ENCODE measurements at places on chromosomes 2 and 18.

GRCh38 chr2:232235716-232236115 lies 142.8 kb upstream of the ALPP start:
- DNase-seq: no peak

DNA sequence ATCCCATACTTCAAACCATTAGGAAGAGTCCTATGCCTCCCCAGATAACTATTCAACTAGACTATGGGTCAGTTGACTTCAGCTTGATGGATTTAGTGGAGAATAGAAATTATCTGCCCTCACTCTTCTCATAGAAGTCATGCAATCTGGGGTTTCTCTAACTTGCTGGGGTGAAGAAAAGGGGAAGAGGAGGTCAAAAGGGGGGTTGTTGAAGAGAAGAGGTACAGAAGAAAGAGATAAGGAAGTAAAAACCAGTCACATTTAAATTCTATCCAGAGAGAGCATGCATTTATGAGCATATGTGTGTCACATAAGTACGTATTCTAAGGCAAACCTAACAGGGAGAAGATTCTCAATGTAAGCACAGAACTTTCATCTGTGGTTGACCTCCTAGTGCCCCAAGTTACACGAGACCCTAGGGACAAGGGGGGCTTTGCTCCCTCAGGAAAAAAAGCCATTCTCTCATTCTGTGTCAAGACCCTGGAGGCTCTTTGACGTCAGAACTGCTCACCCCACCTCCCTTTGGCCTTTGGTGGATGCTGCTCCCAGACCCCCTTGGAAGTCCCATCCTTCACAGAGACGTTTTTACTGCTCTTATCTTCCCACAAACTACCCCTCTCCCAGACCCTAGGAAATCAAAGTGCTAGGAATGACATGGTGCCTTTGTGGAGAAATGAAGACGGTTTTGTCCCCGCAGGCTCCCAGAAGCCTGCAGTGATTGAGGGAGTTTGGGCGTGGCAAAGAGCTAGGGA lies 236.8 kb upstream of the TNP1 start:
- DNase-seq: no peak

GRCh38 chr18:48705531-48705930 lies 166.7 kb downstream of the CTIF start:
- DNase-seq: no peak

GRCh38 chr2:211981451-211981850 lies 557.2 kb downstream of the ERBB4 start:
- DNase-seq: no peak

GRCh38 chr2:16275131-16275530 lies 334.8 kb downstream of the MYCN start:
- DNase-seq: no peak

GRCh38 chr2:177246000-177246399 lies 18.5 kb downstream of the NFE2L2 start:
- DNase-seq: no peak

DNA sequence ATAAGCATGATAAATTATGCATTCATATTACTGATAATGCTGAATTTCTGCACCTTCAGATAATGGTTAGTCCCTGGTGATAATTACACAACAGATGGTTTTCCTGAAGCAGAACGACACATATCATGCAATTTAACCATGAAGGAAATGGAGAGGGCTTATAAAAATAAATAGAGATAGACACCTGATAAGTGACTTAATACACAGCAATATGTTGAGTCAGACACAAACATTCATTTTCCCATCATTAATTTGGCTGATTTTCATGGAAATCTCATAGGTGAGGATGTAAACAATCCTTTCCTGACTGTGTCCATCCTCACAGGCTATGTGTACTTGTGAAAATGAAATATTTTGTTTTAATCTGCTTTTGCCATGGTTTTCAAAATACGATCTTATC lies 36.9 kb upstream of the DSEL start:
- DNase-seq: no peak

DNA sequence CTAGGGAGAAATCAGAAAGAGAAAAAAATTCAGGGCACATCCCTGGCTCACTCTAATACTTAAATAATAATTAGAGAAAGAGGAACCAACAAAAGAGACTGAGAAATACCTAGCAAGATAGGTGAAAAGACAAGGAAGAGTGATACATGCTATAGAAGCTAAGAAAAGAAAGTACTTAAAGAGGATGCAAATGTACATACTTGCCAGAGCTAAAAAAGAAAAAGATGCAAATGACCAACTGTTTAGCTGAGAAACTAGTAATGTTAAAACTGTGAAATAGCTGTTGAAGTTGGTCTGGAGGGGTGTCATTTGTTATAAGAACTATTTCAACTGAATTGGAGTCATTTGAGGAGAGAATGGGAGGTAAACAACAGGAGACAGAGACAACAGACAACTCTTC lies 412.2 kb downstream of the SPAG16 start:
- no peak for DNase-seq

- no peak for DNase-seq
Observed at GRCh38 chr2:194705398-194705797, 951.6 kb upstream of the SLC39A10 start.

GRCh38 chr18:76827205-76828200 lies 5.1 kb downstream of the ZNF236 start:
- peak; percentile 21 for DNase-seq
